ENCODE measurements at places on chromosomes 7 and 10.
A peak's percentile ranks its signal among the peaks of the same experiment; 100 is the strongest.

GRCh38 chr7:38748056-38748610, 117.0 kb upstream of the AMPH start:
- no peak for DNase-seq

DNA sequence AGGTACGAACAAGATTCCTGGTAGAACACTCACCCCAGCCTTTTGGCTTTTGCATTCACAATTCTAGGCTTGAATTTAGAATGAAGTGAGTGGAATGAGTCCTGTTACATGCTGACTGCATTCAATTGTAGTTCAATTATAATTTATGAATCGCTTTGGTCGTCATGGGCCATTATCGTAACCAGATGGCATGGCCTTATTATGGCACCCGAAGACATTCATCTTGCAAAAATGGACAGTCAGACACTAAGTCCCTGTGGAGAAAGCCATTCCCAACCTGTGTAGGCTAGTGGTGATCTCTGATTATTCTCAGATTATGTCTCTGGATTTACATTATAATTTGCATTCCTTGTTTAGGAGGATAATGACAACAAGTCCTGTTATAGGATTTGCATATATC, 292.4 kb upstream of the NPSR1 start:
- DNase-seq = no peak

DNA sequence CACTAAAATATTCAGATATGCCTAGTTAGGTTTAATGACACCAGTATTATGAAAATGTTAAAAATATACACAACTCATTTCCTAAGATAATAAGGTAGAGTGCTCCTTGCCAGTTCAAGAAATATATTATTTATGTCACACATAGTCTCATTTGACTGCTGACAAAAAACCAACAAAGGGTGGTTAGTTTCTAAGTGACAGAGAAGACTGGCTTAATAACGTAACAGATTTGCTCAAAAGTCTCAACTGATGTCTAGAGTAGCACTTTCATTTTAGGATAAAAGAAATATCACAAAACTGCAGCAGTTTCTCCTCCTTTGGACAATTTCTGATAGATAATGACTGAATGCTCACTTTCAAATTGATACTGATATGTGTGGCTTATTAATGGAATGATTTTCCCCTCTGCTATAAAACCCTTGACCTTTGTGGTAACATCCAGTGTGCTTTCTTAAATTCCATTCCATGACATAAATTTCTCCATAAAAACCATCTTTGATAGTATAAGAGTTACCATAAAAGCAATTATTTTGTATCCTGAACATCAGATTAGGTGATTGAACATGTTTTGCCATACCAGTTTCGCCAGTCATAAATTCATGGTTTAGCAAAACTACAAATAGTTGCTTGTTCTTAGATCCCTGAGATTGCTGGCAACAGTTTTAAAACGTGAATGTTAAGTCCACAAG, 94.2 kb downstream of the NRBF2 start:
- no peak for DNase-seq

- no peak for DNase-seq
Observed at GRCh38 chr10:93589648-93590562, 11.1 kb downstream of the RBP4 start.

- DNase-seq = no peak
Observed at GRCh38 chr7:69739190-69739589, 140.9 kb downstream of the AUTS2 start.

DNA sequence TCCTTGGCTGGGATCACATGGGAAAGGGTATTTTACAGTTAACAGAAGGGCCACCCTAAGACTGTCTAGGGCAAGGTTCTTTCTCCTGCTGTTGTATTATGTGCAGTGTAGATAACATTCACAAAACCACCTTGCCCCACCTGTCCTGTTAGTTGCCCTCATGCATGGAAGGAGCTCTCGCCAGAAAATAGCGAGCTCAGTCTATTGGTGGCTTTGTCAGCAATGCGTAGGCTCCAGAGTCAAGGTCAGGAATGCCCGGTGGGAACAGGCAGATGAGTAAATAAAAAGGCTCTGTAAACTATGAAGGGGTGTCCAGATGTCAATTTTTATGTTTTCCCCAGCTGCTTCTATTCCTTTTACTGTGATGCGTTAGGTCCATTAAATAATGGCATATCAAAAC, 107.1 kb upstream of the WDR11 start:
- no peak for DNase-seq

GRCh38 chr7:82247814-82248433, 195.7 kb downstream of the CACNA2D1 start:
- no peak for DNase-seq

GRCh38 chr10:102473445-102474331, 22.3 kb upstream of the C10orf95 start:
- no peak for DNase-seq

GRCh38 chr10:113225903-113226302, 275.9 kb downstream of the TCF7L2 start:
- DNase-seq = no peak

GRCh38 chr10:97024168-97025073, 161.3 kb downstream of the SLIT1 start:
- peak; percentile 53 for DNase-seq

- no peak for DNase-seq
Observed at GRCh38 chr7:159238541-159238940, 93.9 kb upstream of the VIPR2 start.

- DNase-seq = no peak
Observed at GRCh38 chr10:132743925-132744490, 41.9 kb downstream of the NKX6-2 start.

DNA sequence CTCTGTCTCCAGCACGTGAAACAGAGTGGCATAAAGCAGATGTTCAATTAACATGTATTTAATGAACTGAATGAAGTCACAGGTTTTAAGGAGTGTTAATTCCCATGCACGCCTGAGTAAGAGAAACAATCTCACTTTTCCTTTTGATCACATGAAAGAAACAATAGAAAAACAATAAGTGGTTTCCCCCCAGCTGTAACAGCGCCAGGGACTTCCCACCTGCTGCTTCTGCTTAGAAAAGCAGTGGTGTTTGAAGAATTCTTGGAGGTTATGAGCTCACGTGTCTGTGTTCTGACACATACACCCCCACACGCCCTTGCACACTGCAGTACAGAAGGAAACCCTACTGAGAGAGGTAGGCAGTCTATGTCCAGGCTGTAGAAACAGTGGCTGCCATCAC, 51.3 kb upstream of the FRMD4A start:
- DNase-seq = no peak

GRCh38 chr10:2020836-2021235, 283.5 kb upstream of the ADARB2 start:
- DNase-seq = no peak

DNA sequence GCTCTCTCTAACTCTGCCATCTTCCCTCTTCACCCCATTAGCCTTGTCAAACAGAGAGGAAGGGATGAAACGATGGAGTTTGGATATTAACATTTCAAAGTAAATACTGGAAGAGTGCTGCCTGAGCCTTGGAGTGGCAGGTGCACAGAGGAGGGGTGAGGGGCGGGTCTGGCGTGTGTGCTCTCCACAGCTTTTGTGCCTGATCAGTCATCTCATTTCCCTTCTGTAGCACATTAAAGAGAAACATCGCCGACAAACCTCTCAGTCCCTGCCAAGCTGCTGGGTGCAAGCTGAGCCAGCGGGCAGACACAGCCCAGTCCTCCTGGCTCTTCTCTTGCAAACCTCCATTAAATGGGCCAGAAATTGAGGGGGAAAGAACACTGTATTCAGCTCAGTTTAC, 76.2 kb downstream of the SLIT1 start:
- DNase-seq = no peak

DNA sequence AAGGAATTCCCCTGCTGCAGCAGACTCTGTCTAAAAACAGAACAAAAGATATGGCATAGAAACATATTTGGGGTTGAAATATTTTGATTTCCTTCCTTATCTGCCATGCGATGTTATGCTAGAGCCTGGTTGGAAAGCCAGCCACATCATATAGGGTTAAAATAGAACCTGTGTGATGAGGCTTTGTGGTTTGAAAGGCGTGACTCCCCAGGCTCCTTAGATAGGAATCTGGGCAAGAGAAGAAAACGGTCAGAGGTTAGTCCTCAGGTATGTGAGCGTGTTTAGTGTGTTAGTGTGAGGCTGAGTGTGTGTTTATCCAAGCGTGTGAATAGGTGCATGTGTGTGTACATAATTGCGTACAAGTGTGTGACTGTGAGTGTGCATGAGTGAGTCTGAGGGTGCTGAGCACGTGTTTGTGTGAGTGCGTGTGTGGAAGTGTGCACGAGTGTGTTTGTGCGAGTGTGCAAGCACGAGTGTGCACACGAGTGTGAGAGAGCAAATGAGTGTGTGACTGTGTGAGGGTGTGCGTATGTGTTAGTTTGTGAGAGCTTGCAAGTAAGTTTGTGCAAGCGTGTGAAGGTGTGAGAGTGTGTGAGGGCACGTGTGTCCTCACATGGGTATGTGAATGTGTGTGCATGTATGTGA, 79.9 kb downstream of the COL26A1 start:
- DNase-seq = no peak

DNA sequence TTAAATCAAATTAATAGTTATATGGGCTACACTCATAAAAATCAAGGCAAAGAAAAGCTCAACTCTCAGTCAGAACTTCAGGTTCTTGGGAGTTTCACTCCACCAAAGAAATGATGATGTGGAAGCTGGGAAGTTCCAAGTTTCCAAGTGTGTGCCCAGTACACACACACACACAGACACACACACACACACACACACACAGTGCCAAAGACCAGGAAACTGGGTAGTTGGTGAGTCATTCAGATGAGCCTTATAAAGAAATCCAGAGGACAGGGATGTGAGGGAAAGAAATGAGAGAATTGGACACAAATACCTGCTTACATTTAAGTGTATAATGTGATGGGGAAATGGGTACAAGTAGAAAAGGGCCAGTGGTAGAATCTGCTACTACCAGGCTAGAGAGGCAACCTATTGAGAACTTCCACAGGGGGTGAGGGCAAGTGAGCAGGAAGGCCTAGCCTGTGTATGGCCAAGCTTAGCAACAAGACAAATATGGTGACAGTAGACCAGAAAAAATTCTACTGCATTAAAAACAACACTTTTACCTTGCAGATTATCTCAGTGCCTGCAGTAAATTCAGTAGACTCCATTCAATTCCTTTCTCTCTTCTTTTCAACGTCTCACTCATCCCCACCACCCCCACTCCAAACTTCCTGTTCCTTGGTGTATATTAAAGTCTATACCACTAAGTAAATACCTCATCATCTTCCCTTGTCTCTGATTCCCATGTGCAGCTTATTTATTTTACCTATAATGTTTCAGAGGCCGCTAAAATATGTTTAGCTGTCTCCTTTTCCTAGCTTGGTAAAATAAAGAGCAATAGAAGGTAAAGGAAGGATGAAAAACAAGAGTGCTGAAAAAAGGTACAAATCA, 95.0 kb downstream of the CABCOCO1 start:
- DNase-seq = no peak

DNA sequence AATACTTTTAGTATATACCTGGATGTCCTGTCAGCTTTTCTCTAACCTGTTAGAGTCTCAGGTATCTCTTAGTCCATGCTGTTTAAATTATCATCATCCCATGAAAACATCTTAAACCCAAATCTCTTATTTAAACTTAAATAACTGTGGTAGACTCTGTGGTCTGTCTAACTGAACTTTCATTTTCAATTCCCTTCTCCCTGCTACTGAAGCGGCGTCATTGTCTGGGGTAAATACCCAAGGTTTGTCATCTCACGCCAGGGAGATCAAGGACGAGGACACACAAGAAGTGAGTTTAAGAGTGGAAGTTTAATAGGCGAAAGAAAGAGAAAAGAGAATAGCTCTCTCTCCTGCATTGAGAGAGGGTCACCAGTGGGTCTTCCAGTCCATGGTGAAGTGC, 804.4 kb upstream of the CELF2 start:
- DNase-seq = no peak

DNA sequence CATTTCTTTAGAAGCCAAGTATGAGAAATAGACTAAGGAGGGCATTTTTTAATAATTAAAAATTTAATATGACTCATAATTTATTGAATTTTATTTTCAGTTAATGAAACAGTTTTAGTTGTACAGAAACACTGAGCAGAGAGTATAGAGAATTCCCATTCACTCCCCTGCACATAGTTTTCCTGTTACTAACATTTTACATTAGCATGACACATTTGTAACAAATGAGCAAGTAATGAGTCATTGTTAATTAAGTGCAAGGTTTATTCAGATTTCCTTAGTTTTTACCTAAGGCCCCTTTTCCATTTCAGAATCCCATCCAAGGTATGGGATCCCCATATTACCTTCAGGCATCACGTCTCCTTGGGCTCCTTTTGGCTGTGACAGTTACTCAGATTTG, 271.5 kb upstream of the FZD8 start:
- DNase-seq = no peak

DNA sequence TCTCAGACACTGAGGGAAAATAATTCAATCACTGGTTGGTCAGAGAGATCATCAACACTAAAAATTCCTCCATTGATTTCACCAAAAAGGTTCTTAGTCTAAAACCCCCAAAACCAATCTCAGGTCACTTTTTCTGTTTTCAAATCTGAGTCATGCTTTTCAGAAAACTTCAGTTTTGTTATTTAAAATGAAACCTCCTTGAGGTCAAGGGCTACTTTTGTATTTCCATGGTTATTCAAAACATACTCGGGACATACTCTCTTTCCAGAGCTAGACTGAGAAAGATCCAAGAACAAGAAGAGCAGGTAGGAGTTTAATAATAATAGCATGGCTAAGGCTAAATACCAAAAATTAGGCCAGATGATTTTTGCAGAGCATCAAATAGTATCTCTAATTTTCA, 152.8 kb downstream of the SDHAF3 start:
- DNase-seq = no peak

DNA sequence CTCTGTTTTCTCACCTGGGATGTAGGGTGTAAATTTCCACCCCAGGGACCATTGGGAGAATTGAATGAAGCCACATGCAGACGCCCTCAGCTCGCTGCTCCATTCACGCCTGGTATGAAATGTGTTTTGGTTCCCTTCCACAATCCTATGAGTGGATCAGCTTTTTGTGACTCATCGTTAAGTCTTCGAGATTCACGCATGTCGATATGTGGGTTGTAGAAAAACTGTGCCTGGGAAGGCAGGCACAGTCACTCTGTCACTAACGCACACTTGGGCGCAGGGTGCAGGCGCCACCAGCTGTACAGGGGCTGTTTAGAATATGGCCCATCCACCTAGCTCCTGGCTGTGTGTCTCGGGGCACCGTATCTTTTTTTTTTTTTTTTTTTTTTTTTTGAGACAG, 64.2 kb upstream of the SH2B2 start:
- DNase-seq = no peak

- no peak for DNase-seq
Observed at GRCh38 chr7:106376026-106376799, 91.4 kb upstream of the NAMPT start.

- no peak for DNase-seq
Observed at GRCh38 chr7:55181762-55182161, 162.9 kb downstream of the EGFR start.

- DNase-seq = no peak
Observed at GRCh38 chr7:26784118-26784517, 80.3 kb downstream of the SKAP2 start.

DNA sequence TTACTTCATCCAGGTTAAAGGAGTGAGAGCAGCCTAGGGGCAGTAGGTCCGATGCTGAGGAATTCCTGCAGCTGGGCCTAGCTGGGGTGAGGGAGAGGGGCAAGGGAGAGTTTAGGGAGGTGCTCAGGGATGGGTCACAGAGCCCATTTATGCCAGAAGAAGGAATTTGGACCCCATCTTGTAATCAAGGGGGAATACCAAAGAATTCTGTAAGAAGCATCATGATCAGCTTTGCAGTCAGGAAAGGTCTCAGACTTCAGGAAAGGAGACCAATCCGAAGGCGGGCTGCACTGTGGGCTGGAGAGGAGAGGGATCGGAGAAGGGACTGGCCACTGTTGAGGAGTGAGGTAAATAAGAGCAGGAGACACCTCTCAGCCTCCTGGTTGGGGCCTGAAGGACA, 566.6 kb upstream of the MGMT start:
- no peak for DNase-seq

- peak; percentile 45 for DNase-seq
Observed at GRCh38 chr10:44975431-44976331, 2.9 kb downstream of the DEPP1 start.

Data from HTR-8/SVneo (cell line).